Activated CD4-positive, alpha-beta T cell treated with anti-CD3 and anti-CD28 coated beads for 4 hours (primary cell): ENCODE measurements at places on chromosomes 5 and 9.

GRCh38 chr9:34185778-34186551 lies 7.1 kb downstream of the UBAP1 start:
- DNase-seq, result peak; percentile 15

DNA sequence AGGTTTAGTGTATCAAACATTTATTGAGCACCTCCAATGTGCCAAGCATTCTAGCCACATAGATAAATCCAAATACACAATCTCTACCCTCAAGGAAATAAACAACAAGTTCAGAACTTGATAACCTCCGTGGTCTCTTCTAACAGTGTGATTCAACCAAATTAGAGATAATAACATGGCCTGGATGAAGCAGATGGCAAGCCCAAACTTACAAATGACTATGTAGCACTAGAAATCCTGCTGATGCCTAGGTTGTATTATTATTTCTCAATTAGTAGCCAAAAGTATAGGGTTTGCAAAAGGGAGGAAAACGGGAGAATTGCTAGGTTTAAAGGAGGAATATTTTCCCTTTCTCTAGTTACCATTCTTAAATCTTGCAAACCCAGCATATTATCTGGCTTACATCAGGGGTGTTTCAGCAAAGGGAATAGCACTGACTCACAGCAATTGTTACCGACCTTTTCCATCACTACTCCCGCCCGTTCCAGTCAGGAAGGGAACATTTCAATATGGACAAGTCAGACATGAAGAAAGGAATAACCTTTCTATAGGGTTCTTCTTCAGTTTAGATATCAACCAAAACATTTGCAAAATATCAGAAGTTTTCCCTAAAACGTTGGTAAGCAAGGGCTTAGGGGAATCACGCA lies 2.3 kb downstream of the DPYSL3 start:
- no peak for DNase-seq

GRCh38 chr5:56981548-56982315 lies 29.8 kb upstream of the MIER3 start:
- no peak for DNase-seq

DNA sequence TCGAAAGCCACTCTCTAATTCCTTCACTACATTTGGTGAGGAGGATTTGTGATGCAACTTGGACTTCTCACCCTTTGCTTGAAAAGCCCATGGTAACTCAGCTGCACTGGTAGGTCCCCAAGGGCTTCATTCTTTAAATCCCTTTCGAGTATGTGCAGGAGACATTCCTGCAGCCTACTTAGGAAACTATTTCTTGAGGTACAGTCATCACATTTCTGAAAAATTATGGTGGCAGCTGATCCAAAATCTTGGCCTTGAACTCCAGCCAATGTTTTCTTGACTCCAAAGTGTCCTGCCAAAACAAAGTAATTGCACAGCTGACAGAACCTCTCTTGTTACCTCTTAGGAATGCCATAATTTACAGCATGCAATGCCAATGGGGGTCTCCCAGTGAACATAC lies 99.7 kb downstream of the NPR3 start:
- no peak for DNase-seq
